Stimulated activated CD8-positive, alpha-beta memory T cell treated with anti-CD3 and anti-CD28 coated beads, Interleukin-7, amount 100 ng/mL, for 4 hours (primary cell): ENCODE measurements at places on chromosomes 4 and X.

- DNase-seq: no peak
Measured at GRCh38 chr4:183447646-183448045, 3.2 kb downstream of the CDKN2AIP start.

DNA sequence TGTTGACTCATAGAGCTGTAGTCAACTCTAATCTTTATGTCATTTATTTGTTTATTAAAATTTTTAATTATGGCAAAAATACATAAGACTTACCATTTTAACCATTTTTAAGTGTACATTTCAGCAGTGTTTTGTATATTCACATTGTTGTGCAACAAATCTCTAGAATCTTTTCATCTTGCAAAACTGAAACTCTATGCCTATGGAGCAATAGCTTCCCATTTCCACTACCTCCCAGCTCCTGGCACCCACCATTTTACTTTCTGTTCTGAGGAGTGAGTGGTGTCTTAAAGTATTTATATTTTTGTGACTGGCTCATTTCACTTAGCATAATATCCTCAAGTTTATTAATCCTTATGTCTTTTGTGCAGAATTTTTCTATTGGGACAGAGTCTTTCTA is 181.0 kb downstream of the GPAT3 start:
- DNase-seq: no peak

DNA sequence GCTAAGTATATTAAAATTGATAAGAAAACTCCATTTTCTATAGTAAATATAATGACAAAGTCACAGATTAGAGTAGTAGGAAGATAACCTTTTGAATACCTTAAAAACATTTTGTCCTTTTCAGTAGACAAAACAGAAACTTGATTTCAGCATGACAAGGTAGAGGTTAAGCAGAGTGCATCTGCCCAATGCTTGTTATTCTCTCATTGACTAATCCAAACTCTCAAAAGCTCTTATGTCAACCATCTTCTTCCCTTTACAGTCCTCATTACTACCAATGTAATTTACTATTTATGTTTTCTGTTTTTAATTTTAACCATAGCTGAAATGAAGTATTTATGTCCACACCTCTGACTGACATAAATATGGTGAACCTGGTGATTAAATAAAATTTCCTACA is 11.1 kb downstream of the NIPAL1 start:
- no peak for DNase-seq

DNA sequence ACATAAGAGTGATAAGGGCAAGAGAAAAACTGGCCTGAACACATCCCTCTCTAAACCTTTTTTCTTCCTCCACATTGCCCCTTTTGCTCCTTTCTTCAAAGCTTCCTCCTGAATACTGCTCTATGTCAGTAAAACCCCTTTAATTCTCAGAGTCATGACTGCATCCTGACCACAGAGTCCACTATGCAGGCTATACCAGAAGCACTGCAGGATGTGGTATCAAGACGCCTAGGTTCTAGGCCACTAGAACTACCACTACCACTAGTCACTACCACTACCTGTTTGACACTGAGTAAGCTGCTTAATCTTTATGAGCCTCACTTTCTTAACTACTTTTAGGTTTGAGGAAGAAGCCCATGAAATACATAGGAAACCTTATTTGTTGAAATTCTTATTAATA is 38.7 kb downstream of the ARHGEF9 start:
- peak; percentile 2 for DNase-seq

- peak; percentile 30 for DNase-seq
Measured at GRCh38 chrX:153411255-153411987, at the start of gene ZFP92. Gene ZFP92, plus strand, starts transcription at chrX:153411472. Its CDS starts 6,851 bp downstream, at chrX:153418323.

DNA sequence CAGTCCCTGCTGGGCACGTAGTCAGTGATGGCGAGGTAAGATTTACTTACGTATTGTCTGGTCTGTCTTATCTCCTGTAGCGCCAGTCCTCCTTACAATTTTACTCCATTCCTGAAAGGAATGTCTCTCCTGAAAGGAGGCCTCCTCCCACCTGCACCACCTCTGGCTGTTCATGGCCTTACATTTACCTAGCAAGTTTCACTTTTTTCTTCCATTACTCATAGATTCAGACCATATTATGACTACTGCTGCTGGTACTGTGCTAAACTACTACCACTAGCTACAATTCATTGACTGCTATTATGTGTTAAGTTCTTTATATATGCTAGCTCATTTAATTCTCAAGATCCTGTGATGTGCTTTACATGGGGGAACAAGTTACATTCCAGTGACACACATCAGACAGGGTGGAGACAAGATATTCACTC is 189.9 kb downstream of the BMPR1B start:
- DNase-seq: no peak

GRCh38 chrX:140524556-140524955 is 19.7 kb upstream of the SOX3 start:
- no peak for DNase-seq

GRCh38 chr4:3861720-3862639 is 95.8 kb downstream of the ADRA2C start:
- no peak for DNase-seq

DNA sequence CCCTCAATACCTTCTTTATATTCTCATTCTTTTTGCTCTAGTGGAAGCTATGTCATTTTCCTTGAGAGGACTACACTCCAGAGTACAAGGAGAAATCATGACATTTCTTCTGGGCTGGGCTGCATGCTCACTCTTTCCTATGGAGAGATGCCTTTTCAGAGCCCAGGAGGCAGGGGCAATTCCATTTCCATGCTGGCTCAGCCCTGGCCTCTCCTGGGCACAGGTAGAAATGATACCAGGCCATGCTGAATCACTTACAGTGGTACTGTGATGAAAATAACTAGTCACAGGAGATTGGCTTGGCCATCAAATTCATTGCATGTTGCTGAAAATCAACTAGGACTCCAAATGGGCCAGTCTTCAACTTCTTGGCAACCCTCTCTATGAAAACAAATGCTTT is 34.0 kb upstream of the PPARGC1A start:
- DNase-seq: no peak

- no peak for DNase-seq
Measured at GRCh38 chrX:22095286-22095685, 63.2 kb downstream of the PHEX start.

- DNase-seq: no peak
Measured at GRCh38 chr4:57081651-57082621, 28.2 kb downstream of the IGFBP7 start.

GRCh38 chr4:154009191-154009590 is 220.3 kb upstream of the SFRP2 start:
- DNase-seq: no peak

GRCh38 chr4:47718696-47719095 is 119.2 kb downstream of the CORIN start:
- no peak for DNase-seq

DNA sequence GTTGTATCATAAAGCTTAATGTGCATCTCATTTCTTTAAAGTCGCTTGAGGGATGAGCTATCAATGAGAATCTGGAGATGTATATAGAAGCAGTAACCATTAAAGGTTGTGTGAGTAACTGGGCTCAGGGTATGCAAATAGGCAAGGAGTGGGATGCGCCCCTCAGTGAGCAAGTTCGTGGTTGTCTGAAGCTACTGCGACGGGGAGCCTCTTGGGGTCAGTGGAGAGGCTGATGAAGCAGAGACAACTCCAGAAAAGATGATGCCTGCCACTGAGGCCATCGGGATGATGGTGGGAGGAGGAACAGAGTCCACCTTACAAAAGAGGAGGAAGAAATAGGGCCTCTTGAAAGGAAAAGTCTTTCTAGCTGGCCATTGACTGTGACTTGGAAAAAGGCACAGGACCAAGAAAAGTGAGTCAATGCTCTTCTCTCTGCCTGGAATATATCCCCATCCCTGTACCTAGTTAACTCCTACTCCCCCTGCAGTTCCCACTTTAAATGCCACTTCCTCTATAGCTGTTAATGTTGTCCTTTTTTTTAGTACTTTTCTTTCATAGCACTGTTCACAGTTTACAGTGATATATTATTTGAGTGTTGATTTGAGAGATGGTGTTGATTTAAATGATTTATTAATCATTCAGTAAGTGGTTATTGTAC is 51.4 kb upstream of the LSM6 start:
- no peak for DNase-seq

GRCh38 chrX:94961730-94962129 is 1287.7 kb downstream of the FAM133A start:
- no peak for DNase-seq

- DNase-seq: peak; percentile 41
Measured at GRCh38 chr4:184237612-184238011, 19.9 kb upstream of the ENPP6 start.

DNA sequence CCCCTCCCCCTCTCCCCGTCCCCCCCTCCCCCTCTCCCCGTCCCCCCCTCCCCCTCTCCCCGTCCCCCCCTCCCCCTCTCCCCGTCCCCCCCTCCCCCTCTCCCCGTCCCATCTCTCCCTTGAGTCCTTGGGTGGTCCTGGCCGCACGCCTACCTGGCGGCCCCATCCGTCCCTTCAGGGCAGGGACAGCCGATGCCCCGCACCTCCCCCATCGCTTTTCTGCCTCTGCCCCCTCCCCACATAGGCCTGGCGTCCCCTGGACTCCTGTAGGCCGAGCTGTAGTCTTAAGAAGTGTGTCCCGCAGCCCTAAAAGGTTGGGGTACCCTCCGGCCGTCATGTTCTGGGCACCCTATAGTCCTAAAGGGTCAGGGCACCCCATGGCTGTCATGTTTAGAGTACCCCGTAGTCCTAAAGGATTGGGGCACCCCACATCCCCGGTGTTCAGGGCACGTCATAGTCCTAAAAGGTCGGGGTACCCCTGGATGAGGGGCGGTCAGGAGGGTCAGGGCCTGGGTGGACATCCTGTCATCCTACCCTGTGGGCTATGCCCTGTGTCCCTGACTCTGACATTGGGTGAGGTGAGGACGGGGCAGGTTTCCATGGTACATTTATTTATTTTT is 10.8 kb upstream of the GTPBP6 start:
- DNase-seq: no peak

DNA sequence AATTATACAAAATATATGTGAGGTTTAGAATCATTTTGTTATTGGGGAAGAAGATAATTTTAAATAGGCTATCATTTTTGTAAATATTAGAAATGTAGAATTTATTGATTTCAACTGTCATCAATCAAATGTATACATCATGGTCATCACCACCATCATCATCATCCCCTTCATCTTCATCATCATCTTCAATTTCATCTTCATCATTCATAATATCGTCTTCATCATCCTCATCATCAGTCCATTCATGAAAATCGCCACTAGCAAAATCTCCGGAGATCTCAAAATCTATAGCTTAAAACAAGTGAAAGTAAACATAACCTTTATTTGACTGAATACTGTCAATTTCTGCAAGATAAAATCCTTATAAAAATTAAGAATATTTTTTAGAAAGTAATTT is 499.5 kb downstream of the SPOCK3 start:
- DNase-seq: no peak

DNA sequence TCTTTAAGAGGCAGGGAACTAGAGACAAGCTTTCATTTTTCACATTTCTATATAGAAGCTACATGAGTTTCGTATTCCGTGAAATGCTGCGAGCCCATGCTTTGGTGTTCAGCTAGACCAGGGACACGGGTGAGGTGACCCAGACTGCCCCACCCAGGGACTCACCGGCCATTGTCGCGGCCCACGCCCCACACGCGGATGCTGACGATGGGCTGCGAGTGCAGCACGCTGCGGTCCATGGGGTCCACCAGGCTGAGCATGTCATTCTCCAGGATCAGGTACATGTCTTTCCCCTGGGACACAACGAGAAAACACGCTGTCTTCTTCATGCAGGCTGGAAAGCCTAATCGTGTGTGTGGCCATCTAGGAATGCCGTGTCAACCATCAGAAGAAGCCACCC is 140.4 kb downstream of the NSUN7 start:
- DNase-seq: no peak

GRCh38 chrX:636981-637659 is 6.5 kb downstream of the SHOX start:
- DNase-seq: no peak
